ENCODE measurements at places on chromosomes 2 and 18.

DNA sequence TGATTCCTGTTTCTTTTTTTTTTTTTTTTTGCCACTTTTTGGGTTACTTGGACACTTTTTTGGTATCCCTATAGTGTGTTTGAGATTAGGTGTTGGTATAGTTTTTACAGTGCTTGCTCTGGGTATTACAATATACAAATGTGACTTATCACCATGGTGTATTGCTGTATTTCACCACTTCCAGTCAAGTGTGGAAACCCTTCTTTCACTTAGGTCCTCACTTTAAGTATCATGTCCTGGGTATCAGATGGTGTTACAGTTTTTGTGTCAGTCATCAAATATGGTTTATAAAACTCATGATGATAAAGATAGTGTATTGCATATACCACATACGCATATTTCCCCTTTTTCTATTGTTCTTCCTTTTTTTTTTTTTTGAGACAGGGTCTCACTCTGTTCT is 1.8 kb downstream of the ATP9B start:
- DNase-seq: no peak

DNA sequence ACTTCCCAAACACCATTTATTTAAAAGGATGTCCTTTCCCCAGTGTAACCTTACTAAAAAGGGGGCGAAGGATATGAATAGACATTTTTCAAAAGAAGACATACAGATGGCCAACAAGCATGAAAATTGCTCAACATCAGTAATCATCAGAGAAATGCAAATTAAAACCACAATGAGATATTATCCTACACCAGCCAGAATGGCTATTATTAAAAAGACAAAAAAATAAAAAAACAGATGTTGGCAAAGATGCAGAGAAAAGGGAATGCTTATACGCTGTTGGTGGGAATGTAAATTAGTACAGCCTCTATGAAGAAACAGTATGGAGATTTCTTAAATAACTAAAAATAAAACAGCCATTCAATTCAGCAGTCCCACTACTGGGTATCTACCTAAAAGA is 142.3 kb upstream of the NT5C1B start:
- no peak for DNase-seq

DNA sequence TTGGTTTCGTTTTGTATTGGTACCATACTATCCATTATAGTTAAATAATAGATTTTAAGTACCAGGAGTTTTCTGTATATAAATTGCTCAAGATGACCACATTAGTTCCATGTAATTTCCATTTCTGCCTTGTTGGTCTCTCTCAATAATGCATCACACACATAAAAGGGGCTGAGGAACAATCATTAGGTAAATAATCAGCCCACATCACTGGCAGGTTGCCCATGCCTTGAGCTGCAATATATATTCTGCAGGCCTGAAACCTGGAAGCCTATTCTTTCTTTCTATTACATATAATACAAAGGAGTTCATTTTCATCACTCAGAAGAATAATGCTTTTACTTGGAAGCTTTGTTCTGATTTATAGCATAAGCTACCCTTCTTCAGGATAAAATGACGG is 616.1 kb upstream of the PKDCC start:
- DNase-seq: no peak

GRCh38 chr2:232569541-232569940 is 19.1 kb downstream of the EIF4E2 start:
- DNase-seq: no peak

GRCh38 chr2:60963190-60963589 is 54.3 kb upstream of the PEX13 start:
- DNase-seq: no peak
